ENCODE measurements at places on chromosomes 5 and 9.

- DNase-seq, result no peak
Measured at GRCh38 chr5:89071101-89071940, 188.3 kb upstream of the MEF2C start.

- DNase-seq, result no peak
Measured at GRCh38 chr9:9341203-9341602, 1271.6 kb downstream of the PTPRD start.

GRCh38 chr5:55645304-55645703 lies 66.8 kb downstream of the SLC38A9 start:
- peak; percentile 96 for DNase-seq

DNA sequence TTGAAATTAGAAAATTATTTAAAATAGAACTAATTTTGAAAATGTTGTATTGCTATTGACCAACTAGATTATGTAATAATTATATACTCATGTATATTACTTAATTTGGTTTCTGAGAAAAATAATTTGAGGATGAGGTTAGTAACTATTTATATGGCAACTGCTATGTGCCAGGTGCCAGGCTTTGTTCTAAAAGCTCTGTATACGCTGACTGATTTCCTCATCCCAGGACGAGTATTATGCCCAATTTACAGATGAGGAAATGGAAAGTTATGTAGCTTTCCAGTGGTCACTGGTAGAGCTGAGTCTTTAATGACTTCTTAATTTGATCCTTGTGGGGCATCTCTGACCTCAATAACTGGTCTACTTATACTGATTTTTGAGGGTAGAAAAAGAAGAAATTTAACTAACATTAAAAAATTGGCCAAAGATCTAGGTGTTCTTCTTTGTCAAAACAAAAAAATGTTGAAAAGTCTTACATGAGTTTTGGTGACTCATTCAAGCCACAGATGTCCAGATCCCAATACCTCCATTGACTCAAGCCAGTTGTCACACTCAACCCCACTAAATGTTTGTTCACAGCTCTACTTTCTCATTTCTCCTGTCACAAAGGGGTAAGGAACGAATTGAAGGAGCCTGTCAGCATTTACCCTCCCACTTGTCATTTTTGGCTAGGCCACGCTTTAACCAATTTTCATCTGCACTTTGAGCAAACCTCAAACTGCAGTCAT lies 228.1 kb upstream of the MEF2C start:
- DNase-seq, result no peak

DNA sequence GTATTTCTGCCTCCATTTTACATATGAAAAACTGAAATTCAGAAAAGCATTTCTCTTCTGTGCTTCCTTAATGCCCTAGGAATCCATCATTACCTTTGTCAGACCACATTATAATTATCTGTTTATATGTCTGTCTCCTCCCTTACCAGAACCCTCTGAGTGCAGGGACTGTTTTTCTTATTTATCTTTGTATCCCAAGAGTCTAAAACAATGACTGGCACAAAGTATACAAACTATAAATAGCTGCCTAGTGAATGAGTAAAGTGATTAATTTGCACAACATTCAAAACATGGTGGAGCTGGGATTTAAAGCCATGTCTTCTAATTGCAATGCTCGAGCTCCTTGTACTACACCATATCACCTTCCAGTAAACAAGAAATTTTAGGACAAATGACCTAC lies 49.3 kb upstream of the HK3 start:
- no peak for DNase-seq

DNA sequence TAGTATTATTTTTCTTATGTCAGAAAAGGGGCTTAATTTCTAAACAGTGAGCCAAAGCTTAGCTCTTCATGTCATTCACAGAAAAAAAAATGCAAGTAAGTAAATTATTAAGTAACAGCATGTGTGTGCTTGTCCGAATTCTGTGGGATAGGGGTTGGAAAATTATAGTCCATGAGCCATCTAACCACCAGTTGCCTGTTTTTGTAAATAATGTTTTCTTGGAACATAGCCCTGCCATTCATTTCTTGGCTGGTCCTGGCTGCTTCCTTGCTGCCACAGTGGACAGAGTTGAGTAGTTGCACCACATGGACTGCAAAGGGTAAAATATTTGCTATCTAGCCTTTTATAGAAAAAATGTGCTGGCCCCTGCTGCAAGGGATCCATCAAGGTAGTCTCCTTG lies 513.7 kb upstream of the WWC1 start:
- peak; percentile 15 for DNase-seq

- DNase-seq, result no peak
Measured at GRCh38 chr5:90223756-90224155, 185.8 kb downstream of the CETN3 start.

GRCh38 chr5:180119031-180119902 lies 47.7 kb upstream of the RNF130 start:
- DNase-seq, result no peak
